ENCODE measurements at places on chromosomes 6 and 20.

DNA sequence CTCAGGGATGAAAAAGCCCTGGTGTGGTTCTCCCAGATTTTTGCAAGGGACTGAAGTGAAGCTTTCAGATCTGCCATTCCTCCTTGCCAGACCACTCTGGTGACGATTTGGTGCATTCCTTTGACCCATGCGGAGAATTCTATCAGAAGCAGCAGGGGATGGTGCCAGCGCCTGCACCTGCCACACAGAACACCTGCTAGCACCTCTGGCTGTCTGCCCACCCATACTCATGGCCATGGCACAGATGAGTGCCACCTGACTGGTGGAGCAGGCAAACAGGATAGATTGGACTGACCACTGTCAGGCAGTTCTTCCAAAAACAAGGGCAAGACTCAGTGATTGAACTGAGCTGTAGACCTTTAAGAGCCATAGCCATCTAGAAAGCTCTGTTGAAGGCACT is 107.1 kb downstream of the CDYL start:
- no peak for DNase-seq

DNA sequence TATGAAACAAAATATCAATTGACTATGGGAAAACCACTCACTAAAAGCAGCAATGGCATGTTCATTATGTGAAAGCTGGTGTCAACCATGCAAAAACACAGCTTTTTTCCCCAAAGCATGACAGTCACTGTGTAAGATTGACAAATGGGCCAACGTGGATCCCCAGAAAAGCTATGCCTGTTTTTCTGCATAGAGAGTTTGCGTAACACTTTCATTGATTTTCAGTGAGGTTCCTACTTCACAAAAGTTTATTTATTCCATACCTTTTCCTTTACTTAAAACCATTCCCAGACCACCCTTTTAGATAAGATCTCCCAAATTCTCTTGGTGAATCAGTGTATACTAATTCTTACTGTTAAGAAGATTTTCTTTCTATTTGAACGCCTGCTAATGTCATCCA is 138.4 kb upstream of the GLP1R start:
- no peak for DNase-seq

- DNase-seq = no peak
These were observed 2.4 kb upstream of the CST8 start for GRCh38 chr20:23488470-23488869.

GRCh38 chr6:35583893-35584688 is 71.4 kb upstream of the TULP1 start:
- DNase-seq = peak; percentile 82

- DNase-seq = no peak
These were observed 87.7 kb downstream of the IYD start for GRCh38 chr6:150456466-150456865.

DNA sequence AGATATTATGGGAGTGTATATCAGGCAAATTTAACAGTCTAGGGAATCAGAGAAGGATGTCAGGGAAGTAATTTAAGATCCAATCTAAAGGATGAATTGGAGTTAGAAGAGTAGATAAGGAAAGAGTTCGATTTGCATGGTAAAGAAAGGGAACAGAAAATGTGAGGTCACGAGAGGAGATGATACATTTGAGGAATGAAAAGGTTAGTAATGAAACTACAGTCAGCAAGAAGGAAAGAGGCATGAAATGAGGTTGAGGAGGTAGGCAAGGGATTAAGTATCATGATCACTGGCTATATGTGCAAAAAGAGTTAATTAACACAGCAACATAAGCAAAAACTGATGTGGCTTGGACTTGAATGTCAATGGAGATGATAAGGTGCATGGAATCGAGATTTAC is 22.4 kb downstream of the ZNF318 start:
- DNase-seq = no peak

- DNase-seq = no peak
These were observed 52.9 kb upstream of the FABP7 start for GRCh38 chr6:122726649-122727048.

DNA sequence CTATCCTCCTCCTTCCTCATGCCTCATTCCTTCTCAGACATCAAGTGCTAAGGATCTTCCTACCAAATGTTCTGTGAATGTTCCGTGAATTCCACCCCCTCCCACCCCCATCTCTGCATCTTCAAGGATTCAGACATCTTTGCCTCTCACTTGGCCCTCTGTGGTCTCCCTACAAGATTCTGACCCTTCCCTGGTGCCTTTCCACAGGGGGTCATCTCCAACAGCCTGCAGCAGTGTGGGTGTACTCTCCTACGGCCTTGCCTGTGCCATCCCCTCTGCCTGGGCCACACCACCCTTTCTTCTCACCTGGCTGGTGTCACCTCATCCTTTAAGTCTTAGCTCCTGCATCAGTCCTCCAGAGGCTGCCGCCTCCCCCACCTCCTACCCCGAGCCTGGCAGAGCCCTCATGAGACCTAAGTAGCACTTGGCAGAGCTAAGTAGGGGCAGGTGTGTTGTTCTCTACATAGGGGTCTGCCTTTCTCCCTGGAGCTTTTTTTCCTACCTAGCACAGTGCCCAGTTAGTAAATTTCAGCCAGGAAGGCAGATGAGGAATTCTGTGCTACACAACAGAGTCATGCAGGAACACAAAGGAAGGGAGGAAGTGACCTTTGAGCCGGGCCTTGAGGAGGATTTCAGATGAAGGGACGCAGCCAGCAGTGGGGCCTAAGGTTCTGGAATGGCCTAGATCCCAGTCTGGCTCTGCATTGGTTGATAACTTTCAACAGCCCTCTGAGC is 43.1 kb downstream of the TM9SF4 start:
- DNase-seq = no peak

DNA sequence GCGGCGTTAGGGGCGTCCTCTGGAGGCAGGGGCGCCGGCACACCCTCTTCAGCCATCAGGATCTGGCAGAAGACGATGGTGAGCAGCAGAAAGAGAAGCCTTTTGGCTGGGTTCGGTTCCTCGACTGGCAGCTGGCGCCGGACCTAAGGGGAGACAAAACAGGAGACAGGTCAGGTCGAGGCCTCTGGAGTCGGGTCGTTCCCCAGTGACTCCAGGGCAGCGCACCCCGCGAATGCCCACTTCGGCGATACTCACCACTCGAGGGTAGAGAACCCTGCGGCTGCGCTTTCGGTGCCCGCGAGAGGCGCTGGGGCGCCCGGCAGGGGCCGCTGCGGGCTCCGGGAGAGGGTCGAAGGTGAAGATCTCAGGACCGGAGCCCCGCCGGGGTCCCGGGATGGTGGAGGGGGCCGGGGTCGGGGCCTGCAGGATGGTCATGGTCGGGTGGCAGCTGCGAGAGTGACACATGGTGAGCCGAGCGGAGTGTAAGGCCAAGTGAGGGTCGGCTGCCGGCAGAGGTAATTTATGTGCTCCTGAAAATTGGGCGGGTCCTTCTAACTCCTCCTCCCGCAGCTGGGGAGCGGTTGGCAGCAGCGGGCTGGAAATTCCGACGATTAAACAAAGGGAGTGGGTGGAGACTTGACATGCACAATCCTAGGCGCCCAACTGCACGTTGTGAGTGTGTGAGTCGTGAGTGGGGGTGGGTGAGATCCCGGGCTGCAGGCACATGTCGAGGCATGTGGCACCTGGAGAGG is at the start of gene IER3:
Gene IER3, minus strand, starts transcription at position 494 of the 752 bp plus-strand sequence. Its CDS starts 29 bp downstream, at position 465.
- DNase-seq = peak; percentile 87

DNA sequence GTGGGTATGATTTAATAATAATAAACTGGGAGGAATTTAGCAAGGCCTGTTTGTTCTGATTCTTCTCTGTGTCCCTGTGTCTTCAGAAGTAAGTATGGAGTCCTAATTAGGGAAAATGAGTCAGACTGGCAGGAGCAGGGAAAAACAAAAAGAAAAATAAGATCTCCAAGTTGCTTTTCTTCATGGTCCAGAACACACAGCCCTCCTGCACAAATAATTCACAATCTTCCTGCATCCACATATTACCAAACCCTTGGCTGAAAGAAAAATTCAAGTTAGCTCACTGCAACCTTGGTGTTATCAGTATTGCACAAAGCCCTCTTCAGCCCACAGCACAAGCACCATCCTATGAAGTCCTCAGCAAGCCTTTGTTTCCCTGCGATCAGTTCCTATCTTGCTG is 142.0 kb upstream of the LAMA2 start:
- DNase-seq = no peak

- no peak for DNase-seq
These were observed 202.1 kb upstream of the EPHA7 start for GRCh38 chr6:93621442-93621841.

- no peak for DNase-seq
These were observed 26.0 kb upstream of the MRGBP start for GRCh38 chr20:62770111-62770910.

- no peak for DNase-seq
These were observed 189.8 kb upstream of the IMPG1 start for GRCh38 chr6:76262240-76262639.

- DNase-seq = no peak
These were observed 560.5 kb downstream of the HAO1 start for GRCh38 chr20:7379621-7380220.

DNA sequence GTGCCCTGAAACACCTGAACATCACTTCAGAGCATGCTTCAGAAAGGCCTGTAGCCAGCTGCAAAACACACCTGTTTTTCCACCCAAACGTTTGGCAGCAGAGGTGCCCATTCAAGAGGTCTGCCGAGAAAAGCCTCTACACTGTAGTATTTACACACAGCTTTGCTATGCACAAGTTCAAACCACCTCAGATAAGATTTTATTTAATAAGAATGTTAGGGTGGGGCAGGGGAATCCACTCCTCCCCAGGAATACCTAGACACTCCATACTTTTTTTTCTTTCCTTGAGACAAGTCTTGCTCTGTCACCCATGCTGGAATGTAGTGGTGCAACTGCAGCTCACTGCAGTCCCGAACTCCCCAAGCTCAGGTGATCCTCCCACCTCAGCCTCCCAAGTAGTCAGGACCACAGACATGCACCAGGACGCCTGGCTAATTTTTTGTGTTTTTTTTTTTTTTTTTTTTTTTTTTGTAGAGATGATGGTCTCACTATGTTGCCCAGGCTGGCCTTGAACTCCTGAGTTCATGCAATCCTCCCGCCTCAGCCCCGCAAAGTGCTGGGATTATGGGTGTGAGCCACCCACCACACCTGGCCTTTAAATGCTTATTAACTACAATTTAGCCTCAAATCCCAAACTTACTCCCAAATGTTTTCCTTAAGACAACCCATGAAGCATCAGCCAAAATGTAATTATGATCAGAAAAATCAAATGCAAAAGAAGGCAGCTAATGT is 9.7 kb downstream of the MRPL14 start:
- DNase-seq = no peak

Measured in CD4-positive, alpha-beta T cell treated with Interleukin-12 subunit alpha and Interleukin-12 subunit beta, for 1 hour (primary cell).